ACHN (cell line): ENCODE measurements at places on chromosomes 13 and 19.

- DNase-seq = no peak
These were observed 6.1 kb downstream of the SH2D3A start for GRCh38 chr19:6761053-6761676.

DNA sequence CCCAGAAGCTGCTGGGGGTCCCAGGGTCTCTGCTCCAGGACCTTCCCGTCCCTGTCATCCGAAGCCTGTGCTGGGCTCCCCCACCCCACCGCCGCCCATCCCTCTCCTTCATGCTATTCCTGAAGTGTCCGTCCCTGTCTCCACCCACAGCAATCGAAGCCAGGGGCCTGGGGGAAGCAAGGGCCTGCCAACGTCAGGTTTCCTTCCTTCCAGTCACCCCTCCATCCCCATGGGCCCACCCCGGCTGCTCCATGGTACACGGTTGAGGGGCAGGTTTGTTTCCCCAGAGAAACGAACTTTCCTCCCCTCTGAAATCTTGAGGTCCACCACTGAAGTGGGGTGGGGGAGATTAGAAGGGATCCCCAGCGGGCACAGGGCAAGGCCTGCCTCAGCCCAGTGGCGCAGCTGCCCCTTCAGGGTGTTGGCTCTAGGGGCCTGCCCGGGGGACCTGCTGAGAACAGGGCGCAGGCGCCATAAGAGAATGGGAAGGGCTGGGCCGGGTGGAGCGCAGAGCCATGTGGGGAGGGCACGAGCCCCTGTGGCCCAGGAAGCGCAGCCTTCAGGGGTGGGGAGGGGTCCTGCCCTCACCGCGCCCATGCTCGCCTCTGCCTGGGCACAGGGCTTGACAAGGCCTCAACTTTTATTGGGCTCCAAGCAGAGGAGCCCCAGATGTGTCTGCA lies 16.1 kb downstream of the CEBPG start:
- DNase-seq = no peak

- DNase-seq = no peak
These were observed 9.8 kb downstream of the ATP13A1 start for GRCh38 chr19:19653597-19654147.

DNA sequence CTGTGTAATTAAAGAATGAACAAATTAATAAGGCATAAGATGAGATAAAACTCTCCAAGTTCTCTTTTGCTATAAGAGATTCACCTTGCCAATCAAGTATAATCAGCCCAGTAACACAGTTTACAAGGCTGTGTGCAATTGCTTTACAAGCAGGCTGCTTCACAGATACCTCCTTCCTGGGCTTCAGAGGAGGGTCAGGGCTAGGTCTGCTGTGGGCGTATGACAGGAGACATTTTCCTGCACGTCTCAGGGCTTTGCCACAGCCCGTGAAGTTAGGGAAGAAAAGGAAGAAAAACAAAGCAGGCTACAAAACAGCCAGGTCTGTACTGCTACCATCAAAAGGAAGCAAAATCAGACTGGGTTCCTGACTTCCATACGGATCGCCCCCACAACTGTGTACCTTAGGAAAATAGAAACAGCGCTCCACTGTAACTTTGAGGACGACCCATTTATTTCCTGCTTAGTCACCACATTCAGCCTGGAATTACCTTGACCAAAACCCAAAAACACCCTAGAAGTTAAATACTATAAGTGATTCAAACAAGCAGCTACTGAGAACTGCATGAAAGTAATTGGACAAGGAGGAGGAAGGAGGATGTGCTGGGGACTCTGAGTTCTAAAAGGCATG lies 12.4 kb downstream of the EFNB2 start:
- DNase-seq = no peak

DNA sequence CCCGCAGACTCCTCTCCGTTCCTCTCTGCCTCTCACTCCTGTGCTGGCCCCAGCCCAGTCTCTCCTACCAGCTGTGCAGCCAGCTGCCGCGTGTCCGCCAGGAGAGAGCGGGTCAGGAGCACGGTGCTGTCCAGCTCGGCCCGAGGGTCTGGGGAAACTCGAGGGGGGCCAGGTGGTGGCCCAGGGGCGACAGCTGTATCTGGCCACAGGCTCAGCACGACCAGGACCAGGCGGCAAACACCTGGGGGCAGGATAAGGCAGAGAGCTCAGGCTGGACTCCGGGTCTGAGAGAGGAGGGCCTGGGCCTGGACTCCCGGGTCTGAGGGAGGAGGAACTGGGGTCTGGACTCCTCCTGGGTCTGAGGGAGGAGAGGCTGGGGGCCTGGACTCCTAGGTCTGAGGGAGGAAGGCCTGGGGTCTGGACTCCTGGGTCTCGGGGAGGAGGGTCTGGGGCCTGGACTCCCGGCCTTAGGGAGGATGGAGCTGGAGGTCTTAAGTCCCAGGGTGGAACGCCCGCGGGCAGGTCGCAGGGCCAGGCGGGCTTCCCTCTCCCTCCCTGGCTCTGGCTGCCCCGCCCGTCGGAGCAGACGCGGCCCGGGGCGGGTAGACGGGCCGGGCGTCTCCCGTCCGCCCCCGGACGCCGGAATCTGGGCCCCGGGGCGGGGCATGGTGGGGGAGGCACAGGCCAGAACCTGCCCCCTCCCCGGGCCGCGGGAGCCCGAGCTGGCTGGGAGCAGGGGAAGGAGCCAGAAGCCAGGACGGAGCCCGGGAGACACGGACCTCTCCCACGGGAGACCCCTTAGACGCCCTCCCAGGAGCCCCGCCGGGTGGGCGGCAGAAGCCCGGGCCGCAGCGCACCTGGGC lies 1.3 kb downstream of the IL11 start:
- DNase-seq = no peak

DNA sequence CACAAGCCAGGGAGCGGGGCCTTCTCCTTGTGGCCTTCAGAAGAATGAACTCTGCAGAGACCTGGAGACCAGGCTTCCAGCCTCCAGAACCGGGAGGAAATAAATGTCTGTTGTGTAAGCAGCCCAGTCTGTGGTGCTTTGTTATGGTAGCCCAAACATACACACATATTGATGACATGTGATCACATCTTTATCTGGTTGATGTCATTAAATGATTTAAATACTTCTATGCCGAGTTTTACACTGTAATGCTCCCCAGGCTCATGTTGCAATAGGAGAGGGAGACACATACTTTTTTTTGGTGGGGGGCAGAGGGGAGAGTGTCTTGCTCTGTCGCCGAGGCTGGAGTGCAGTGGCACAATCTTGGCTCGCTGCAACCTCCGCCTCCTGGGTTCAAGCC lies 188.0 kb upstream of the IRS2 start:
- DNase-seq = no peak

GRCh38 chr13:45185286-45185685 lies 15.6 kb downstream of the KCTD4 start:
- DNase-seq = no peak
